ENCODE measurements at places on chromosomes 3 and 15. TPM values are rescaled to one million over a fixed set of nuclear protein-coding genes. Genes with fewer than 3 reads are reported as not detected.

GRCh38 chr3:170076715-170077238 is 39.0 kb downstream of the GPR160 start:
- no peaks in the 10 kb centered on the region for H3K36me3 ChIP-seq
- H3K27ac ChIP-seq: peak overlapping the region; percentile 13
- no peaks in the 10 kb centered on the region for H3K27me3 ChIP-seq
- H3K4me1 ChIP-seq: peaks cover 51% of the 10 kb centered on the region

DNA sequence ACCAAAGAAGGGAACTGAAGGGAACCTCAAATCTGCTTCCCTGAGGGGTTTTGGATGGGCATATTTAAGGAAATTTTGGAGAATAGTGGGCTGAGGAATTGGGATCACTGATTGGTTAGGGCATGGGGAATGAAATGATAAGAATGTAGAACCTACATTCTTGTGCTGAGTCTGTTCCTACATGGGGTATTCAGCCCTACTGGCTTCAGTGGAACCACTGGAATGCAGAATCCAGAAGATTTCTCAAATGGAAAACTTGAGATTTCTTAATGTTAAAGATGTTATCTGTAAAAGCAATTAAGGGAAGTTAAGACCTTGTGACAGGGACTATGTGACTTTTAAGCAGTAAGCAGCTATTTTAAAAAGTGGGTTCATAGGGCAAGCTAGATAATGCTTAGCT is 1062.4 kb downstream of the AGBL1 start:
- no peaks in the 10 kb centered on the region for H3K4me1 ChIP-seq
- no peak overlapping the region for H3K27ac ChIP-seq
- H3K27me3 ChIP-seq: no peaks in the 10 kb centered on the region
- H3K4me3 ChIP-seq: no peak overlapping the region
- no peak for DNase-seq

Gene HTR3E
- 0.57 TPM for polyA plus RNA-seq

Gene NSUN3
- polyA plus RNA-seq: 4.9 TPM

DNA sequence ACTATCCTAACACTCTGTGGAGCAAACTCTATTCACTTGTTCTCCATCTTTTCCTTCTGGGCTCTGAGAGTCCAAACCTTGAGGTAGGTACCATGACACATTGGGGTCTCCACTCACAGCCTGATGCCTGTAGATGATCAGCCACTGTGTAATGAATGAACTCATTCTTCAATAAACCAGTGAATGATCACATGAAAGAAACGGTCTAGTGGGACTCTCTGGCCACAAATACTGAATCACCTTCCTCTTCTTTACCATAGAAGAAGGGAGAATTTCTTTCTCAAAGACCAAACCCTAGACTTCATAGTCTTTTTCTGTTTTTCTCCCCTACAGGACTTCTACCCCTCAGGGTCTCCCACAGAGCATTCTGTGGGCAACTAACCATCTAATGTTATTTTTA is 20.5 kb upstream of the ABHD2 start:
- no peak overlapping the region for H3K27ac ChIP-seq
- H3K4me3 ChIP-seq: no peak overlapping the region
- H3K27me3 ChIP-seq: no peaks in the 10 kb centered on the region
- DNase-seq: no peak
- no peaks in the 10 kb centered on the region for H3K36me3 ChIP-seq

Gene C3orf52
- 20.1 TPM for polyA plus RNA-seq

DNA sequence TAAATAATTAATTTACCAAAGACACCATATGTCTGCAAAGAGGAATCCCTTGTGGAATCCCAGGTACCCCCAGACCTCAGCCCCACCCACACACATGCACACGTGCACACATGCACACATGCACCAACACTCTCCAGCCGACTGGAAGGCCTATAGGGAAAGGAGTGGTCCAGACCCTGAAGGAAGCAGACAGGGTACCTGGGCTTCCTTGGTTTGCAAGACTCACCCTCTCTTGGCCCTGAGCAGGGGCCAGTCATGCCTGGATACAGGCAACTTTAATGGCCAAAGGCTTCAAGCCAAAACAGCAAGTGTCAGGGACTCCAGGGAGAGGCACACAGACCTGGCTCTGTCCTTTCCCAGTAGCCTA is 8.9 kb upstream of the HAPLN3 start:
- no peak for DNase-seq
- H3K36me3 ChIP-seq: peaks cover 47% of the 10 kb centered on the region
- H3K4me3 ChIP-seq: no peak overlapping the region
- no peak overlapping the region for H3K27ac ChIP-seq
- H3K4me1 ChIP-seq: no peaks in the 10 kb centered on the region
- no peaks in the 10 kb centered on the region for H3K27me3 ChIP-seq

Gene GPR171
- polyA plus RNA-seq: 2.4 TPM

DNA sequence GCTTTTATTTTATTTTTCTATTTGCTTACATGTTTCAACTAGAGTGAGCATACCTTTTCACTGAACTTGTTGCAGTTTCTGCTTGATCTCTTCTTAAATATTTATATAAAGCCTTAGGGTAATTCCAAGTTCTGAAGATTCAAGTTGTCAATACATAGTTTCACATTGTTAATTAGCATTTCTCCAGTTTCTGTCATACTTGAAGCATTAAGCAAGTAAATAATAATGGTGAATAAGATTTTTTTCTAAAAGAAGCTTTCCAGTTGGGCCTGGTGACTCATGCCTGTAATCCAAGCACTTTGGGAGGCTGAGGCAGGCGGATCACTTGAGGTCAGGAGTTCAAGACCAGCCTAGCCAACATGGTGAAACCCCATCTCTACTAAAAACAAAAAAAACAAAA is 53.9 kb downstream of the CALML4 start:
- no peak overlapping the region for H3K4me3 ChIP-seq
- peaks cover 6% of the 10 kb centered on the region for H3K36me3 ChIP-seq
- H3K27me3 ChIP-seq: no peaks in the 10 kb centered on the region

Gene RARB
- polyA plus RNA-seq: 9.0 TPM

Gene DNAH1
- 7.2 TPM for polyA plus RNA-seq

Gene MTHFS
- 129 TPM for polyA plus RNA-seq

DNA sequence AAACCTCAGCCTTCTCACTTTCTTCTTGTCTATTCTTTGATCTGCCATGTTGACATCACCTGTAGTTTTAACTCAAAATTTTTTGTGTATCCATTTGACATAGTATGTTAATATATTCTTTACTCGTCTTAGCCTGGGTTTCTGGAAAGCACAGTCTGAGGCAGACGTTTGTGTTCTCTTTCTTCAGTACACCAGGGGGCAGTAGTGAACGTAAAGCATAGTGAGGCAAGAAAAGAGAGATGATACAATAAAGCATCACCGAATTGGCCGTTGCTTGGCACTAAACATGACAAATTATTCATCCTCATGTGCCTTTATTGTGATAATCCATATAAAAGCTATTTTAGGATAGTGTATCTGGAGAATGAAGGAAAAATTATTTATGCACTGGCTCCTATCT is 141.0 kb upstream of the MYRIP start:
- no peaks in the 10 kb centered on the region for H3K36me3 ChIP-seq
- H3K4me1 ChIP-seq: no peaks in the 10 kb centered on the region
- DNase-seq: peak; percentile 31
- H3K27ac ChIP-seq: no peak overlapping the region
- H3K4me3 ChIP-seq: no peak overlapping the region

GRCh38 chr3:1469687-1470086 is 376.9 kb downstream of the CNTN6 start:
- no peak for DNase-seq
- no peak overlapping the region for H3K27ac ChIP-seq
- no peaks in the 10 kb centered on the region for H3K4me1 ChIP-seq
- H3K4me3 ChIP-seq: no peak overlapping the region

DNA sequence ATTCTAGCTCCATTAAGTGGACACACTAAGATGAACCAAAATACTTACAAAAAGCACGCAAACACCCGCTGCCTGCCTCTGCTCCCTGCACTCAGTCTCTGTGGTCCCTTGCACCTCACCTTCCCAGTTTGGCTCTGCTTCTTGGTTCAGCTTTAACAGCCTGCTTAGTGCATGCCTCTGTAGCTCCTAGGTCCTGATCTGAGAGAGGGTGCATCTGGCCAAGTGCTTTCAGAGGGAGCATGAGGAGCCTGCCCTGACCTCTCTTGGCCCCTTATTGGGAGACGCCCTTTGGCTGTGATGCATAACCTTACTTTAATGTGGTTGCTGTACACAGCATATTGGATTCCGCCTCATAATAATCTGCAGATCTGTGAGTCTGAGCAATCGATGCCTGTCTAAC is 21.2 kb upstream of the ATP10A start:
- H3K4me3 ChIP-seq: no peak overlapping the region
- H3K4me1 ChIP-seq: no peaks in the 10 kb centered on the region
- H3K27ac ChIP-seq: no peak overlapping the region

DNA sequence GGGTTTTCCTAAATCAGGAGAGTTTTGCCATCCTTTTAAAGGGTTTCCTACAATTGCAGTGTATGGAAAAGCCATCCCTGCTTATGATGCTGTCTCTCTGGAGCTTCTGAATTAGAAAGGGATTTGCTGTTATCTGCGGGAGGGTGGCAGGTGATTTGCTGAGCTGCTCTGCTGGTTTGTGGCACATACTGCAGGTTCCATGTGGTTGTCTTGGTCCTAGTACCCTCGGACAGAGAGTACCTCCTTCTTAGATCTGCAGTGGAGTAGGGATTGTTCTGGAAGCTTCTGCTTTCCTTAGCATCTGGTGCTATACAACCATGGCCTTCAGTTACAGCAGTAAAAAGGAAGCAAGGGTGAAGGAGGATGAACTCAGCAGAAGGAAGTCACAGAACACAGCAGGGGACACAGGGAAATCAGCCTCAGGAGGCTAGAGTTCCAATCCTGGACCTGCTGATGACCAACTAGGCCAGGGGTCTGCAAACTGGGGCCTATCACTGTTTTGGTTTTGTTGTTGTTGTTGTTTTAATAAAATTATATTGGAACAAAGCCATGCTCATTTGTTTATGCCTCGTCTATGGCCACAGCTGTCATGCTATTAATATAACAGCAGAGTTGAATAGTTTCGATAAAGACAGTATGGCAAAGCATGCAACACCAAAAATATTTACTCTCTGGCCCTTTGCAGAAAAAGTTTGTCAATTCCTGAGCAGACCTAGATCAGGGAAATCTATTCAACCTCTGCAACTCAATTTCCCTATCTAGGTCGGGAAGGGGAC is 39.5 kb downstream of the STARD5 start:
- no peaks in the 10 kb centered on the region for H3K27me3 ChIP-seq
- no peaks in the 10 kb centered on the region for H3K36me3 ChIP-seq
- peak overlapping the region; percentile 77 for H3K27ac ChIP-seq
- H3K4me3 ChIP-seq: no peak overlapping the region
- peaks cover 2% of the 10 kb centered on the region for H3K4me1 ChIP-seq

- H3K27me3 ChIP-seq: no peaks in the 10 kb centered on the region
- no peak overlapping the region for H3K27ac ChIP-seq
- H3K4me3 ChIP-seq: no peak overlapping the region
Observed at GRCh38 chr3:137468446-137468845, 295.7 kb upstream of the SOX14 start.

DNA sequence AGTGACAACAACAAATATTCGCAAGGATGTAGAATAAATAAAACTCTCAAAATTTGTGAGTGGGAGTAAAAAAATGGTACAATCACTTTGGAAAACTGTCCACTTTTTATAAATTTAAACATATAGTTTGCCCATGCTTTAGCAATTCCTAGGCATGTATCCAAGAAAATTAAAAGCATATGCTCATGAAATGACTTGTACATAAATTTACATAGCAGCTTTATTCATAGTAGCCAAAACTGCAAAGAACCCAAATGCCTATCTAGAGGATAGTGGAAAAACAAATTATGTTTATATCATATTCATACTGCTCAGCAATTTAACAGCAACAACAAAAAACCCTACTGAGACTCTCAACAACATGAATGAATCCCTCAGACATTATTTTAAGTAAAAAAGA is 363.6 kb upstream of the CCDC54 start:
- no peaks in the 10 kb centered on the region for H3K36me3 ChIP-seq
- no peak overlapping the region for H3K4me3 ChIP-seq
- no peaks in the 10 kb centered on the region for H3K4me1 ChIP-seq
- H3K27ac ChIP-seq: no peak overlapping the region
- no peak for DNase-seq

DNA sequence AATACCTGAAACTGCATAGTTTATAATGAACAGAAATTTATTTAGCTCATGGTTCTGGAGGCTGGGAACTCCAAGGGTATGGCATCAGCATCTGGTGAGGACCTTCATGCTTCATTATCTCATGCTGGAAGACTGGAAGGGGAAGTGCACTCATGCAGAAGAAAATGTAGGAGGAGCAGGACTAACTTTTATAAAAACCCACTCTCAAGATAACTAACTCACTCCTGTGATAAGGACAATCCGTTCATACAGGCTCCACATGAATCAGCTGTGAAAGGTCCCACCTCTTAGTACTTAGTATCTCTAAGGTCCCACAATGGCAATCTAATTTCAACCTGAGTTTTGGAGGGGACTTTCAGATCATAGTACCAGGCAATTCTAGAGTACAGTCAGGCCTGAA is 33.6 kb upstream of the APH1B start:
- H3K27ac ChIP-seq: peak overlapping the region; percentile 64
- no peaks in the 10 kb centered on the region for H3K27me3 ChIP-seq
- H3K4me3 ChIP-seq: no peak overlapping the region
- H3K4me1 ChIP-seq: no peaks in the 10 kb centered on the region
- DNase-seq: no peak

Gene MYRIP
- 0.89 TPM for polyA plus RNA-seq

DNA sequence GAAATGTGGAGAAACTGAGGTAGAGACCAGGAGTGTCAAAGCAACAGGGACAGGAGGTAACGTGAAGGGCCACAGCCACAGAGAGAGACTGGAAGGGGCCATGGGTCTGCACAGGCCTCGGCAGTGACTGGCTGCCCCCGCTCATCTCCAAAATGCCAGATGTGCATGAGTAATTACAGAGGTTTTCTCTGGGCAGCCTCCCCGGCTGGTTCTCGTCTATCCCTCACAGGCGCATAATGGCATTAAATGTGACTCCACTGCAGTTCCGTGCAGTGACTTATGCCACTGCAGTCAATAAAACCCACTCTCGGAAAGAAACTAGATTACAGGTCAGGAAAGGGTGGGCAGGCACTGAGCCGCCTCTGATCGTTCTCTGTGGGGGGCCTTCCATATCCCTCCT is 74.7 kb downstream of the WDR76 start:
- no peaks in the 10 kb centered on the region for H3K4me1 ChIP-seq
- no peak overlapping the region for H3K4me3 ChIP-seq
- H3K36me3 ChIP-seq: no peaks in the 10 kb centered on the region
- no peak for DNase-seq
- no peaks in the 10 kb centered on the region for H3K27me3 ChIP-seq
- H3K27ac ChIP-seq: no peak overlapping the region

Gene TIMP4
- 0.64 TPM for polyA plus RNA-seq

Gene TLR9
- not detected for polyA plus RNA-seq

Gene LARP6
- polyA plus RNA-seq: 2.3 TPM

DNA sequence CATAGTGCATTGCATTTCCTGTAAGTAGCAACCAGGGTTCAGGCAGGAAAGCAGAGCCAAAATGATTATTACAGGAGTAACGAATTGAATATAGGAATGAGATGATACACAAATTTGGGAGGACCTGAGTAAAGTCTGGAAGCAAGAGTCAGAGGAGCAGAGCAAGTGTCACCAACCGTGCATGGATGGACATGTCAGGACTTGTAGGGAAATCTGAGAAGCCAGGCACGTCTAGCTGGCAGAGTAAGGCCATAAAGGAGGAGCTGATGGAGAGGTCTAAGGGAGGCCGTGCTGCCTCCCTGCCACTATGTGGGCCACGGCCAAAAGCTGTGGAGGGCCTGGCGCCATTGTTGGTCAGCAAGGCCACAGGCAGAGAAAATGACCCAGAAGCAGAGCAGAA is 22.4 kb downstream of the GJD2 start:
- DNase-seq: no peak
- no peaks in the 10 kb centered on the region for H3K27me3 ChIP-seq
- no peak overlapping the region for H3K4me3 ChIP-seq
- no peak overlapping the region for H3K27ac ChIP-seq
- no peaks in the 10 kb centered on the region for H3K4me1 ChIP-seq

All from small intestine (tissue), 16 donors.